ENCODE measurements at places on chromosomes 16 and 17. TPM values are rescaled to one million over a fixed set of nuclear protein-coding genes. Genes with fewer than 3 reads are reported as not detected.

DNA sequence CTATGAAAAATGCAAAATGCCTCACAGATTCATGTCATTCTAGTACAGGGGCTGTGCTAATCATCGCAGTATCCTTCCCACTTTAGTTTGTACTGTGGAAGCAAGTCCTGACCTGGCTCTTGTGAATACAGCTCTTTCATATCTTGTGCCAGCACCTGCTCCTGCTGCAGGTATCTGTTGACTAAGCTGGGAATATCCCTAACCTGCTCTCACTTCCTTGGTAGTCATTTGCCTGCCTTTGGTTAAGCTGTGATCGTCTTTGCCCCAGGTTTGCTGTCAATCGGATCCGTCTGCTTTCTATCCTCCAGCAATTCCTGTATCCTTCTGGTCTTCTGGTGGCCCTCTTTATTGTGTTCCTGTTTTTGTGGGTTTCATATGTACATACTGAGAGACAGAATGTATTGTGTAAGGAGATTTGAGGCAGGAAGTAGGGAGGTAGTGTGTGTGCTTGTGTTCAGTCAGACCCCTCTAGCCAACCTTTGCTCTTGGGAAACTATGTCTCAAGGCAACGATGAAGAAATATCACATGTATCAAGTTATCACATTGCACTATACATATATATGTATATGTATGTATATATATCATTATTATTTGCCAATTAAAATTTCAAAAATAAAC lies 7.7 kb upstream of the GINS3 start:
- DNase-seq: no peak

PLLP gene
- 2.5 TPM for total RNA-seq

DNA sequence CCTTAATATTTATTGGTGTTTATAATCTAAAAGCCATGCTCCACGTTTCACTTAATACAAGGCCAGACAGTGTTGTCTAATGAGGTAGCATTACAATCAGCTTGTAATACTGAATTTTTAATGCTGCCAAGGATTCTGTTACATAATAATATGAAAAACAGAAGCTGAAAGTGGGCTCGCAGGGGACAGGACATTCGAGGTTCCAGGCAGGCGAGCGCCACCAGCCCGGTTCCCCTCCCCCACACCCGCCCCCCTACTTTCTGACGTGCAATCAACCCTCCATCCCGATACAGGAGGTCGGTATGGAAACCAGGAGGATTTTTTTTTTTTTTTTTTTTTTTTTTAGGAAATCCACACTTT lies 6.2 kb upstream of the ZFHX3 start:
- DNase-seq: no peak

FBXO39 gene
- 0.90 TPM for total RNA-seq

DRC3 gene
- total RNA-seq: 3.6 TPM

CCDC154 gene
- total RNA-seq: 0.37 TPM

GRCh38 chr16:27202923-27203506 lies 311 bp upstream of the KDM8 start:
- DNase-seq: no peak

DNA sequence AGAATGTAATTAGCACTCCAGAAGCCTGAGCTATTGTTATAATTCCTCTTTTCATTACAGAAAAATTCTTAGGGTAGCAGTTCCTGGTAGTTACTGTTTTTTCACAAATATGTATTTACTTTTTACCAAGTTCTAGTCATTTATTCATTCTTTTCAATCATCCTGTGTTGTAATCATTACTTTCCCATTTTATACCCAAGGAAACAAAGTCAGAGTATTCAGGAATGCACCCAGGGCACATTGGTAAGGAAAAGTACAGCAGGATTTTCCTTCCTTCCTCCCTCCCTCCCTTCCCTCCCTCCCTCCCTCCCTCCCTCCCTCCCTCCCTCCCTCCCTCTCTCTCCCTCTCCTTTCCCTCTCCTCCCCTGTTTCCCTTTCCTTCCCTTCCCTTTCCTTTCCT lies 115.9 kb upstream of the RBFOX1 start:
- DNase-seq: no peak

GRCh38 chr17:55710410-55710809 lies 12.3 kb downstream of the TMEM100 start:
- DNase-seq: no peak

- DNase-seq: no peak
Observed at GRCh38 chr17:32558997-32559650, 72.3 kb downstream of the CDK5R1 start.

DNA sequence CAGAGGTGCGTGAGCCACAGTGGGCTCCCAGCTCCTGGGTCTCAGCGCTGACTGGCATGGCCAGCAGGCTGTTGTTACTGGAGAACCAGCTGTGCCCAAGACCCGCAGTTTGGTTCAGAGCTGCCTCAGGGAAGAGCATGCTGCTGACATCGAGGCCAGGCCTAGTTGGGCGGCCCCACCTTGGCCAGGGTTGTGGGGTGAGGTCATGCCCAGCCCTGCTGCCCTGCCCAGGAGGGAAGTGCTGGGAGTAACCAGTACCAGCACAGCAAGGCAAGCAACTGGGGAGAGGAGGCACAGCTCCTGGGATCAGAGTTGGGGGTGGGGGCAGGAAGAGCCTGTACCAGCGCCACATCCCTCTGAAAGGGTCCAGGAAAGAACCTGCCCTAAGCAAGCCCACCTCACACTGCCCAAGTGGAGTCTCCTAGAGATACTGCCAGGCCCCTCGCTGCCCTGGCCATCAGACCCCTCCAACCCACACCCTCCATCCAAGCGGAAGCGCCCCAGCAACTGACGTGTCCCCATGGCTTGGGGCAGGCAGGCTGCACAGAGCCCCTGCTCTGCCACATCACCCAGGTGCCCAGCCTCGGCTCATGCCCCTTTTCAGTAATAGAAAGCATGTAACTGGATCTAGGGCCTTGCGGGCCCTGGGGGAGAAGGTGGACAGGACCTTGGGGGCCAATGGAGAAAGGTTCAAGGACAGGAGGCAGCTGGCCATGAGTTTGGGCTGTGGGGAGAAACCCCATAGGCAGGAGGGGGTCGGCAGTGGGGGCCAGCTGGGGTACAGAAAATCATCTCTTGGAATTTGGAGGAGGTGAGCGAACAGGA lies 990 bp downstream of the DOK4 start:
- DNase-seq: no peak

- DNase-seq: no peak
Observed at GRCh38 chr17:42463976-42464400, 5.3 kb downstream of the ATP6V0A1 start.

GRCh38 chr16:20271893-20272292 lies 55.4 kb downstream of the GP2 start:
- no peak for DNase-seq

GRCh38 chr17:38436386-38436785 lies 8.1 kb downstream of the ARHGAP23 start:
- no peak for DNase-seq

- no peak for DNase-seq
Observed at GRCh38 chr16:78205506-78205905, 106.1 kb downstream of the WWOX start.

GRCh38 chr17:38749223-38750043 lies 1.3 kb upstream of the PCGF2 start:
- no peak for DNase-seq

- DNase-seq: no peak
Observed at GRCh38 chr16:88772871-88773811, 11.9 kb downstream of the PIEZO1 start.

- DNase-seq: no peak
Observed at GRCh38 chr17:48558057-48558830, 13.3 kb upstream of the HOXB2 start.

DNA sequence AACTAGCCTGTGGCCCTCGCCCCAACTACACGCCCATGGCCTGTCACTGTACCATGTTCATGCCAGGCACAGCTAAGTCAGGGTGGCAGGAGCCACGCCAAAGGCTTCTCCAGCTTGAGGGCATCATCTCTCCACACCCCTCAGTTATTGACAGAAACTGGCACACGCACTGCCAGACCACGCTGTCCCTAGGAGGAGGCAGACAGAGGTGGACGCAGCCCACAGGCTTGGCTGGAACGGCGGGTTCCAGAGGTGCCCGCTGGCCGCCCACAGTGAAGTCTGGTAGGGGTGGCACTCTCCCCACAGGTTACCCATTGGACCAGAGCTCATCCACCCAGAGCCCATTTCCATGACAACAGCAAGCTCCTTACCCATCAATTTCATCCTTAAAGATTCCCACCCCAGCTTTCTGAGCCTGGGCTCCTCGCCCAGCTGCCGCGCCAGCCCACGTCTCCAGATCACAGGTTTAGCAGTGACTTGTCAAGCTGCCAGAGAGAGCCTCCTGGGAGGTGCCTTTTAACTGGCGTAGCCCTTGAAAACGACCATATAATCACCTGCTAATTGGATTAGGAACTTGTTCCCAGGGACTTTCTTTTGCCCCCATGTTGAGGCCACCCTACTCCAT lies 27.9 kb downstream of the RPRML start:
- no peak for DNase-seq

- DNase-seq: no peak
Observed at GRCh38 chr17:4635823-4636375, 5.6 kb downstream of the ALOX15 start.

DNA sequence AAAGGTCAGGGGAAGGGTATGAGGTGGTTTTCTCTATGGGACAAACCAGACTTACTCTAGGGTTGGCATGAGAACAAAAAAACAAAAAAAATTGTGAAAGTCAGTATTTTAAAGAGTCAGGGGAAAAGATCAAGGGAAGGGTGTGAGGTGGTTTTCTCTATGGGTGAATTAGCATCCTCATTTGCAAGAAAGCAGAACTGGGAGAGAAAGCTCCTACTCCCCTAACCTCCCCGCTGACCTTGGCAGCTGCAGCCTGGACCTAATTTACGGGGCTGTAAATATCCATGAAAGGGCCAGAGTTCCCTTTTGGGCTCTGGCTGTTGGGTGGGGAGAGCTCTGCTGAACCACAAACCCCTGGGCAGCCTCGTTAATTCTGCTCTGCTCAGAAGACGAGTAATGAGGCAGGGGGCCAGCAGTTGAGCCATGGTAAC lies 10.6 kb downstream of the RHBDL3 start:
- no peak for DNase-seq

NOL3 gene
- total RNA-seq: 5.3 TPM

GRCh38 chr17:43578404-43578698 lies 32.2 kb upstream of the ETV4 start:
- no peak for DNase-seq

ASPA gene
- total RNA-seq: 44.9 TPM

IL17C gene
- total RNA-seq: not detected

DNA sequence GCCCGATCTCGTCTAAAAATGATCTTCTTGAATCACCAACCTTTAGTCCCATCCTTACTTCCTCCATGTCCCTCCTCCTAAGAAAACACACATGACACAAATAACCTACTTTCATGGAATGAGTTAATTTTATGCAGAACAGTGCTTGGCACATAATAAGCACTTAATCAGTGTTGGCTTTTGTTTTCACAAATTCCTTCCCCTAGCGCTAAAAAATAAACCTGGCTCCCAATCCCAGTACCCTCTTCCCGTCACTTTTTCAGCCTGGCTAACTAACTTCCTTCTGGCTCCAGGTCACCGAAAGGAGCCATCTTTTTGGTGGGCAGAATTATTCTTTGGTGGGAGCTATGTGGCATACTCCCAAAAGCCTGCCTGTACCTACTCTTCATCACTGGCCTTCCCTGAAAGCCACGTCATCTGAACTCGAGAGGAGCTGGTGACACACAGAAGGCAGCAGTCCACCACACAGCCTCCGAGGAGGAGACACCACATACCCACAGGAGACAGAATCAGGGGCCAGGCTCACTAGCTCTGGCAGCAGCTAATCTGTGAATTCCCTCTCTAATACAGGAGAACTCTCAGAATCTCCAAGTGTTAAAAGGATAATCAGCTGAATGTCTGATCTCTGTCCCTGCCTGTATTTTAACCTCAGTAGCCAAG lies 114.5 kb downstream of the SMG6 start:
- no peak for DNase-seq

DNA sequence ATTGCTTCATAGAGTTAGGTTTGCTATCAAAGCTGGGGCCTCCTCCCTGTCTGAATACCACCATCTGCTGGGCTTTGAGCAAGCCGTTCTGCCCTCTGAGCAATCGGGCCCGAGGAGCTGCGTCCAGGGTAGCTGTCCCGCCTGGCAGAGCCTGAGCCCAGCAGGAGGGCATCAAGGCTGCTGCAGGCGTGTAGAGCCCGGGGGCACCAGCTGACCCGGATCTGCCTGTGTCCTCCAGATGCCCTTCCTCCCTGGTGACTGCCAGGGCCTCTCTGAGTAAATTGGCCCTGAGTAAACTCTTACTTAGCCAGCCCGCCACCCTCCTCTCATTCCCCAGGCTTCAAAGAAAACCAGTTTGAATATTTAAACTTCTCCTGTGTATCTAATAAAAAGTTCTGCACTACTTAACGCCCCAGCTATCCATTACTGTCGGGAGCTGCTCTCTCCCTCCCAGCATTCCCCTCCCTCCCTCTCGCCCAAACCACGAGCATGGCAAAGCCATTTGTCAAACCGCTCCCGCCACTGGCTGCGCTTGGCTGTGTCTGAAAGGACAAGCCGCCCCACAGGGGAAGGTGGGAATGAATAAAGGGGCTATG lies 16.4 kb downstream of the CDK5RAP3 start:
- no peak for DNase-seq

GRCh38 chr16:1098266-1098991 lies 2.4 kb upstream of the C1QTNF8 start:
- no peak for DNase-seq

- no peak for DNase-seq
Observed at GRCh38 chr17:47295874-47296255, 27.9 kb upstream of the EFCAB13 start.

KRTAP16-1 gene
- not detected for total RNA-seq

DNA sequence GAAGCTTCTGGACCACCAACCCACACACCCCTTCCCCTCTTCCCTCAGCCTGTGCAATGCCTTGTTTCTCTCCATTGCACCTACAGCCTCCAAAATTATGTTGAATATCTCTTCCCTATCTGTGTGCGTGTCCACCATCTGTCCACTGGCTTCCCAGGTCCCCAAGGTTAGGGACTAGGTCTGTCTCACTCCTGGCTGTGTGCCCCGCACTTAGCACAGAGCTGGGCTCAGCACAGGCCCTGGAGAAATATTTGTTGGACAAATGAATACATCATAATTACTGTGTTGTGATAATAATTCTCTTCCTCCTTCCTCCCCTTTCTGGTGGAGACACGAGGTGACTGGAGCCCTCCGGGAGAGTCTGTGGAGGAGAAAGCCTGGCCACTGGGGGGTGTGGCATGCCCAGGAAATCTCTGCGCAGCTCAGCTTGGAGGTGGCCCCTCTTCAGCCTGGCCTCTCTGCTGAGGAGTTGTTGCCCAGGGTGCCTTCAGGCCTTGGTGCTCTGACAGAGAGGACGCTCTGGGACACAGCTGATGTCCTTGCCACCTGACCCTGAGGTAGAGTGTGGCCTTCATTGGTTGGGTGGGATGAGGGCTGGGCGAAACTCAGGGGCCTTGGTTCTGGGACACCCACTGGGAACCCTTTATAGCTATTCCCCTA lies 3.3 kb upstream of the BRD7 start:
- DNase-seq: no peak

GRCh38 chr17:3744014-3744413 lies 20.3 kb downstream of the HASPIN start:
- no peak for DNase-seq

- no peak for DNase-seq
Observed at GRCh38 chr17:44053125-44053872, 13.2 kb downstream of the LSM12 start.

Measured in urinary bladder (tissue), 4 donors.